Pericardium fibroblast (primary cell): ENCODE measurements at places on chromosomes 7 and 10. TPM values are rescaled to one million over a fixed set of nuclear protein-coding genes. Genes with fewer than 3 reads are reported as not detected.

BLOC1S2 gene
- total RNA-seq: 31.9 and 38.5 TPM in 2 replicates

MMP21 gene
- not detected in 2 replicates for total RNA-seq

PNLIPRP2 gene
- not detected in 2 replicates for total RNA-seq

TFPI2 gene
- 58.6 and 395 TPM in 2 replicates for total RNA-seq

GPRIN2 gene
- 0.58 TPM in 1 of 2 replicates, not detected in the other for total RNA-seq

AS3MT gene
- 0.70 and 1.0 TPM in 2 replicates for total RNA-seq

ODAD2 gene
- 0.47 TPM in 1 of 2 replicates, not detected in the other for total RNA-seq

SLC29A4 gene
- 4.1 and 4.3 TPM in 2 replicates for total RNA-seq

CD36 gene
- 0.77 and 6.2 TPM in 2 replicates for total RNA-seq

ZP3 gene
- total RNA-seq: 1.4 and 6.5 TPM in 2 replicates

ANXA8L1 gene
- 9.3 TPM in 1 of 2 replicates, not detected in the other for total RNA-seq

MKI67 gene
- 0.58 and 0.60 TPM in 2 replicates for total RNA-seq

MYL7 gene
- total RNA-seq: 4.0 TPM in 1 of 2 replicates, not detected in the other

STK32C gene
- total RNA-seq: 4.6 and 8.9 TPM in 2 replicates
